ENCODE measurements at places on chromosomes 16 and 17. TPM values are rescaled to one million over a fixed set of nuclear protein-coding genes. Genes with fewer than 3 reads are reported as not detected.

The DCTN5 gene
- 64.9 TPM for total RNA-seq

The GPT2 gene
- total RNA-seq = 15.0 TPM

The WWP2 gene
- 59.4 TPM for total RNA-seq

The PARD6A gene
- 12.2 TPM for total RNA-seq

The SLC9A5 gene
- total RNA-seq = 2.8 TPM

The CMTM2 gene
- total RNA-seq = 0.43 TPM

The PAM16 gene
- total RNA-seq = 29.7 TPM

The MLLT6 gene
- 262 TPM for total RNA-seq

The TAT gene
- total RNA-seq = not detected

The TMEM256 gene
- 77.0 TPM for total RNA-seq

The NPB gene
- total RNA-seq = 0.38 TPM

The LDAF1 gene
- total RNA-seq = 19.2 TPM

The KRTAP4-9 gene
- not detected for total RNA-seq

The PDPR gene
- total RNA-seq = 19.6 TPM

The TPPP3 gene
- total RNA-seq = not detected

The PLXDC1 gene
- total RNA-seq = 7.3 TPM

The MYL4 gene
- total RNA-seq = not detected

The DRC7 gene
- total RNA-seq = not detected

The CHST5 gene
- total RNA-seq = 0.10 TPM

The DLX3 gene
- total RNA-seq = not detected

The RNF222 gene
- not detected for total RNA-seq

The KSR1 gene
- total RNA-seq = 44.4 TPM

The KRT13 gene
- not detected for total RNA-seq

The CHMP1A gene
- total RNA-seq = 93.8 TPM

The MILR1 gene
- 0.35 TPM for total RNA-seq

The RASD1 gene
- 2.0 TPM for total RNA-seq

The TSR3 gene
- 46.0 TPM for total RNA-seq

The OTOP2 gene
- total RNA-seq = not detected

The MKS1 gene
- total RNA-seq = 19.8 TPM

The TEKT1 gene
- total RNA-seq = not detected

The CIBAR2 gene
- total RNA-seq = not detected
